ENCODE measurements at places on chromosomes 6 and 20. TPM values are rescaled to one million over a fixed set of nuclear protein-coding genes. Genes with fewer than 3 reads are reported as not detected.
A peak's percentile ranks its signal among the peaks of the same experiment; 100 is the strongest.

DNA sequence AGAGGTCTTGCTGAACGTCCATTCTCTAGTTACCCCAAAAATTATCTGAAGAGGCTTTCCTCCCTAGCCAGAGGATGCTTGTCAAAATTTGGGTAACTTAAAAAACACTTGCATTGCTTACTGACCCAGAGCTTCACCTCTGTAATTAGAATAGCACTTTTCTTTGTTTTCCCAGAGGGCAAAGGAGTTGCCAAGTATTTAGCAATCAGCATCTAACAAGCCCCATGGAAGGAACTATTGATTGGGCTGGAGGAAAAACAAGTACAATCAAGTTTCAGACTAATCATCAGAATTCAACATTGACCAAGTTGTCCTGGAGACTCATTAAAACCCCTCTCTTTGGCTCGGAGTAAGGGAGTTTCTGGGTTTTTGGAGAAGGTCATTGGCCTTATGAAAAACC, 226.4 kb downstream of the TBC1D7 start:
- H3K27ac ChIP-seq: no peak overlapping the region
- no peak for DNase-seq
- no peaks in the 10 kb centered on the region for H3K27me3 ChIP-seq
- no peaks in the 10 kb centered on the region for H3K4me1 ChIP-seq
- no peak overlapping the region for H3K4me3 ChIP-seq

LAMA5 gene
- 0.29 TPM for total RNA-seq

DNA sequence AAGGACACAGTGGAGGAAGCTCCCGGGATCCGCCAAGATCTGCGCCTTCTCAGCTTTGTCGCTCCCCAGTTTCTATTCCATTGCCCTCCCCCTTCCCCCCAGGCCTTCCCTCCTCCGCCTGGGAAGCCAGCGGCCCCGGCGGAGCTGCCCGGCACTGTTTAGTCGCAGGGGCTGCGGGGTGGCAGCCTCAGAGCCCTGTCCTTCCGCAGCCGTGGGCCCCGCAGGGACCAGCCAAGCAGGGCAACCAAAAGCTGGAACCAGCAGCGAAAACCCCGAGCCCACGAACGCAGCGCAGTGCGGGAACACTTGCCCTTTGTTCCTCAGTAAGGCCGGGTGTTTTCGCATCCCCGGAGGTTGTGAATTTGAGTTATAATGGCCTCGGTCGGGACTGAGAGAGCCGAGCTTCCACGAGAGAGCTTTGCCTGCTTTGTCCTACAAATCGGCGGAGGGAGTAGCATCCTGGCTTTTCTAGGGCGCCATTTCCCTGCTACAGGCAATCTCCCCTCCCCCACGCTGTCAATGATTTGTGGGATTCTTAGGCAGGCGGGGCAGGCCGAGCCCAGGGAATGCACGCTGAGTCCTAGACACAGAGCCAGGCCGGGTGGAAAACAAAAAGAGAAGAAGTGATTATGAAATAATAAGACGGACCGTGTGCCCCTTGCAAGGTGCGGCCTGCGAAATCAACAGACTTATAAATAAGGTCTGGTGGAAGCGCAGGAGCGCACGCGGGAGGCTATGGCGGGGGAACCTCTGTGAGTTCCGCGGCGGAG, 4.0 kb upstream of the TUBB2B start:
- peaks cover 38% of the 10 kb centered on the region for H3K4me1 ChIP-seq
- no peak for DNase-seq
- H3K4me3 ChIP-seq: peak overlapping the region; percentile 38
- H3K27ac ChIP-seq: no peak overlapping the region
- H3K36me3 ChIP-seq: no peaks in the 10 kb centered on the region

GRCh38 chr6:169452117-169452868, 198.6 kb upstream of the THBS2 start:
- no peaks in the 10 kb centered on the region for H3K4me1 ChIP-seq
- no peak overlapping the region for H3K4me3 ChIP-seq
- no peak overlapping the region for H3K27ac ChIP-seq
- H3K27me3 ChIP-seq: no peaks in the 10 kb centered on the region
- H3K36me3 ChIP-seq: no peaks in the 10 kb centered on the region

PTCRA gene
- total RNA-seq: 0.93 TPM

DNA sequence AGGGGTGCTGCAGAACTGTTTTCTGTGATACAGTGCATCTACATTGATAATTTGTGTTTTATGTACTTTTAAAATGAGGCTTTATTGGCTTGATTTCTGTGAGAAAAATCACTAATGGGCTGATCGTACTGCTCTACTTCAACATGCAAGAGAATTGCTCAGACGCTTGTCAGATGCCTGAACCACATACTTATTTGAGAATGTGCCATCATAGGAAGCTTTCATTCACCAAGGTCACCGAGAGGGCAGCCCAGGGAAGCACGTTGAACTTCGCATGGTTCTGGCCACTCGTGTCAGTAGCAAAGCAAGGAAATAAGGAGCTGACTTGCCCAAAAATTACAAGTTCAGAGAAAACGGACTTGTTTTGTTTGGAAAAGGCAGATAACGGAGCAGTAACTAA, 168.5 kb upstream of the AKAP12 start:
- no peak overlapping the region for H3K27ac ChIP-seq
- H3K4me1 ChIP-seq: no peaks in the 10 kb centered on the region
- H3K36me3 ChIP-seq: no peaks in the 10 kb centered on the region
- H3K4me3 ChIP-seq: no peak overlapping the region
- H3K27me3 ChIP-seq: no peaks in the 10 kb centered on the region
